ENCODE measurements at places on chromosomes 7 and 10.

GRCh38 chr10:47364911-47365310, 16.7 kb downstream of the RBP3 start:
- no peak for DNase-seq

- DNase-seq: no peak
Observed at GRCh38 chr7:5451391-5451790, 27.8 kb upstream of the TNRC18 start.

DNA sequence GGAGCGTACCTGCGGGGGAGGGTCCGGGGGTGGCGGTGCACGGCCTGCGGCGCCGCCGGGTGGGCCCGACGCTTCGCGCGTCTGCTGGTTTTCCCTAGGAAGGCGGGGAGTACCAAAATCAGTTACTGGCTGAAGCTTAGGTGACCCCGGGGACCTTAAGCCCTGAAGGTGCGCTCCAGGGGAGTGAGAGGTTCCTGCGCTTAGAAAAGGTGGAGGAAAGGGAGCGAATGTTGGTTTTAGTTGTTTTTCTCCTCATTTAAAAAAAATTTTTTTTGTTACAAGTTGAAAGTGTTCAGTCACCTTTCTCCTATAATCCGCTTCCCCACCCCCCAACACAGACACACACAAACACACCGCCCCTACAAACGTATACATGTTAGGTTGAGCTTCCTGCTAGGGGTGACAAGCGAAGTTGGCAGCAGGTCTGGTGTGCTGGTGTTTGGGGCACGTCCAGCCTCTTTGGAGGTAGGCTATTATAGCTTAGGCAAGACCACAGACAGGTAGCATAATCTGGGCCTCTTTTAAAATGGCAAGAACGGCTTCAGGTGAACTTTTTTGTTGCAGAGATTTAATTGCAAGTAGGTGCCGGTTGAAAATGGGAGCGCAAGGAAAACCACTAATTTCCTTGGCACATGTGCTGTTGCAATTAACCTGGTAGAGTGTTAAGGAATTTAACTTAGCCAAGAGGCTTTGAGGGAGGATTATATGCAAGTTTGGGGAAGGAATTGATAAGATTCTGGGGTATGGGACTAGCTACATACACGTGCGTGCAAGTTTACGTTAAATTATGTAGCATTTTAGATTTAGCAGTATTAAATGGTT, 945 bp downstream of the ADD3 start:
- DNase-seq: peak; percentile 54

- DNase-seq: no peak
Observed at GRCh38 chr7:129469930-129470329, 32.4 kb upstream of the SMKR1 start.

DNA sequence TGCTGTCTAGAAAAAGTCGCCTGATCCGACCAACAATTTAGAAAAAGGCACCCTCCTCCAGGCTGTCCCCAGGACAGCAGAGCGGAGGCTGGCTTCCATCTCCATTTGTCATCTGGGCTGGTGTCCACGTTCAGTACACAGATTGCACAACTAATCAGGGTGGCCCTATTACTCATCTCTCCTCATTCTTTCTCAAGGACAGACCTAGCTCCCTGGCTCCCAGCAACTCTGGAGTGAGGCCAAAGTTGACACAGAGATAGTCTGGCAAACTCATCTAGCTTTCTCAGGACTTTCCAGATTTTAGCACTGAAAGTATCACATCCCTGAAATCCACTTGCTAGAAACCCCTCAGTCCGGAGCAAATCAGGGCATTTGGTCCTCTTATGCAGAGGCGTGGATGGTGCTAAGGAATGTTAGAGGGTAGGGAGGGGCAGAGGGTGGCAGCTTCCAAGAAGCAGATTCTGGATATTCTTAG, 75.1 kb downstream of the DNAH11 start:
- DNase-seq: no peak

DNA sequence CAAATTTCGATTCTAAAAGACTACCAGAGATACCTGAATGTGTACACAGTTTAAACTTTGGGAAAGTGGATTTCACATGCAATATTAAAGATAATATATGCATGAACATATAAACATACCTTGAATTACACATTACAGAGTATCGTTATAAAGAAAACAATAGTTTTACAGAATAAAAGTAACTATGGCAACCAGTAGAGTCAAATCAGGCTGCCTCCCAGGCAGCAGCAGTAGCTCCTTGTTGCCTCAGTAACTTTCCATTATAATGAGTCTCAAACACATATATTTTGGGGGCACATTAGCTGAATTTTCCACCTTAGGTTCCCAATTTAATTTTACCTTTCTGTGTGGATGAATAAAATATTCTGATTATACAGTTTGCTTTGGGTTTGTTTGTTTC, 164.4 kb upstream of the FEZF1 start:
- DNase-seq: no peak

DNA sequence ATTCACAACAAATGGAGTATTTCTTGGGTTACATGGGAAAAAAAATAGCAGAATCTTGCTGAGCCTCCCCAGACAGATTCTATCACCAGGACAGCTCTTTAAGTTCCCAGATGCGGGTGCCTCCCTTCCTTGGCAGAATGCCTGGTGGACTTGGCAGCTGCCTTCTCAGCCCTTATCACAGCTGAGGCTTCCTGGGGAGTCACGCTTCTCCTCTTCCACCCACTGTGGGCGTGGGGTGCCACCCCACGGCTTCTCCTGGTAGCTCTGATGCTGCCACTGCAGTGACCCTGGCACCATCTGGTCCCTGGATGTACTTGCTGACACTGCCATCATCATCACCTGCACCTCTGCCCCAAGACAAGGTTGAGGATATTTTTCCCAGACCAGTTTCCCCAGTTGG, 16.2 kb upstream of the NME8 start:
- DNase-seq: peak; percentile 57

- no peak for DNase-seq
Observed at GRCh38 chr10:71582019-71582418, 137.6 kb downstream of the C10orf105 start.

DNA sequence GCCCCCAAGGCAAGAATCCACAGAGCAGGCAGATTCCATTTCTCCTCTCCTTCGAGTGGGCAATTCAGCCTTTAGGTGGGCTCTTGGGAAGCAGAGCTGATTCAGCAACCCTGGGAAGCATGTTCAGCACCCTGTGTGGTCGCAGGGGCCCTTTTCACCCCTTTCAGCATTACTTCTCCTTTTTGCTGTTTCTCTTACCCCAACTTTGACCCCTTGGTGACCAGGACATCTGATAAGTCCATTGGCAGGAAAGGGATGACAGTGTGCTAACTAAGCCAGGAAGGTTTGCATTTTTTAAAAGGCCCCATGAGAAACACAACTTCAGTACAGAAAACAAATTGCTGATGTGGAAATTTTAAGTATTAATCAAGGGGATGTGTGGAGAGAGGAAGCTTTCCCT, 283.7 kb upstream of the NRP1 start:
- DNase-seq: no peak

DNA sequence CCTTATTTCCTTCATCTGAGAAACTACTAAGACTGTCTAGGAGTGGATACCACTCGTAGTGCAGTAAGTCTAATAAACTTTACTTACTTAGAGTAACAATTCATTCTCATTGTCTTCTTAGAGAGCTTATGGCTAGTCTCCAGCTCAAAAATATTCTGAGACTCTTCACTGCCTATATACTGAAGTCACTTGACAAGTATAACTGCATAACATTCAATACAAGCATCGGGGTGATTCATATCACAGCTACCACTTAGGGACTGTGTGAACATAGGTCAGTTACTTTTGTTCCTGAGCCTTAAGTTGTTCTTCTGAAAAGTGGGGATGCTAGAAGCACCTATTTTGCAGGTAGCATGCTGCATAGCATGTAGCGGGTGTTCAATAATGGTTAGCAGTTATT, 111.0 kb downstream of the HTR7 start:
- no peak for DNase-seq

DNA sequence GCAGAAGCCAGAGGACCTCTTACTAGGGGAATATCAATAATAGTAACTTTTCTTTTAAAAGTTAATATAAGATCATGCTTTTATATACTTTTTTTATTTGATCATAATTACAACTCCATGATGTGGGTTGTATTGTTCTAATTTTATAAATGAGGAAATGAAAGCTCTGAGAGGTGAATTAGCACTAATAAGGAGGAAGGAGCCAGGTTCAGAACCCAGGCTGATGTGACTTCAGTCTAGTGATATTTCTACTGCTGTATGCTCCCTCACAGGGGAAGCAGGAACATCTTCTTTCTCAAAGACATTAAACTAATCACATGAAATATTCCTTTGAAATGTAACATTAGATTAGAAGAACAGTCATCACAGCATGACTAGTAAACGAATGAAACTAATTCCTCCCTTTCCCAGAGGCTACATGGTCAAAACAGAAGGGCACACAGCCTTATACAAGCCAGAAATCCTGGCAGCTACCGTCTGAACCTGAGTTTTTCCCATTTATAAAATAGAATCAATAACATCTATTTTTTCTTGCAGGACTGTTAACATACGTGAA, 81.4 kb upstream of the GJD4 start:
- no peak for DNase-seq

- DNase-seq: no peak
Observed at GRCh38 chr10:34761453-34761852, 53.6 kb downstream of the PARD3 start.

DNA sequence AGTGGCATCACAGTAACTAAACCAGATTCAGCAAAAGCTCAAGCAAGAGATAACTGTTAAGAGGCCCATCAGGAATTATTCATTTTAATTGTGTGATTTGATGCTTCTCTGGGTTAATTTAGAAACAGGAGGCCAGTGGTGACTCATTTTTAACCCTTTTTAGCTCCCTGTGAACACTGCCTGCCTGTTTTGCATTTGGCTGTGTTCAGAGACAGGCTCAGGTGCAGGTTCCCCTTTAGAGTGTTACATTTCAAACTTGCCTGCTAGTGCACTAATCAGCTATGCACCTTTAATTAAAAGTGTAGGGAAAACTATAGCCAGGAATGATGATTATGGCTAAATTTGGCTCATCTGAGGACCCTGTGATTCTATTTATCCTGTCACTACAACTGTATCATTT, 6.5 kb downstream of the STAMBPL1 start:
- no peak for DNase-seq

DNA sequence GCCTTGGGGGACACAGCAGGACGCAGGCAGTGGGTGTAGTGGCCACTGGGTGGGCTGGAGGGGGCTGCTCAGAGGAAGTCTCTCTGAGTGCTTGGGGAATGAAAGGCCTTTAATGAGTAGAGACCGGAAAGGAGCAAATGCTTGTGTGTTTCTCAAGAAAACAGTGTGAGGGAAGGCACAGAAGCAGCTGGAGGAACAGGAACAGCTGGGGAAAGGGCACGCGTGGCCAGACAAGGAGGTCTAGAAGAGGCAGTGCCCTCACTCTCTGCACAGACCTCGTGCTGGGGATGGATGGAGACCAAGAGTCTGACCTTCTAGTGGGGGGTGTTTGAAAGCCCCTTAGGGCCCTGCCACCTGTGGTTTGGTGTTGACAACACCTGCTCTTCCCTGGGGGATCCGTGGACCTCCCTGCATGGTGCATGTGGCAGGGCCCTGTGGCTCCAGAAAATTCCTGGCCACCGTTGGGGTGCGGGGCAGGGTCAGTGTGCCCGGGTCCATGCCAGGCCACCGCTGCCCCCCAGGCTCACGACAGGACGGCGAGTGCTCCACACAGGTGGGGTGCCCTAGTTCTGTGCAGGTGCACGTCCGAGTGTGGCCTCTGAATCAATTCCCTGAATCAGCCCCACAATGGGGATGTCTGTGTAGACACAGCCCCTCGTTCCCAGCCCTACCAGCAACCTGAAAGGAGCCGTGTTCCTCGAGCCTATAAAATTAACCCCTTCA, 25.9 kb upstream of the FAM20C start:
- DNase-seq: no peak

- no peak for DNase-seq
Observed at GRCh38 chr7:7399707-7400106, 136.0 kb downstream of the COL28A1 start.

GRCh38 chr7:107958764-107959526, 44.0 kb downstream of the LAMB1 start:
- no peak for DNase-seq

GRCh38 chr7:73423519-73424488, 9.8 kb upstream of the FZD9 start:
- no peak for DNase-seq

- peak; percentile 9 for DNase-seq
Observed at GRCh38 chr7:757741-758163, 30.7 kb upstream of the PRKAR1B start.

DNA sequence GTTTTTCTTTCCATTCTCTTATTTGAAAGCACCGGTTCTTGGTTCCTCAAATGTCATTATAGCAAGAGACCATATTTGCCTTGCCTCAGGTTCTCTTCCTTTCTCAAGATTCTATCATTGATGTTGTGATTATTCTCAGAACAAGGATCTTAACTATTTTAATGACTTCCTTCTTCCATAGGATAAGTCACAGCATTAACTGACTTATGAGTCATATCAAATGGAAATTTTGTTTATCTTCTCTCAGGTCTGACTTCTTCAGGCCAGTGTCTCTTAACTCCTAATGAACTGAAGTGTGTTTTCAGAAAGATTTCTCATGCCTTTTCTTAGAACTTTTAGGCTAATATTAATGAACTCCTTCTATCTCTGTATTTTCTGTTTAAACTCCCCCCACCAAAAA, 794.6 kb upstream of the LRRN3 start:
- DNase-seq: no peak
